ENCODE measurements at places on chromosomes 1 and 21.

- no peak for DNase-seq
These were observed 29.9 kb upstream of the EXO1 start for GRCh38 chr1:241817956-241818612.

DNA sequence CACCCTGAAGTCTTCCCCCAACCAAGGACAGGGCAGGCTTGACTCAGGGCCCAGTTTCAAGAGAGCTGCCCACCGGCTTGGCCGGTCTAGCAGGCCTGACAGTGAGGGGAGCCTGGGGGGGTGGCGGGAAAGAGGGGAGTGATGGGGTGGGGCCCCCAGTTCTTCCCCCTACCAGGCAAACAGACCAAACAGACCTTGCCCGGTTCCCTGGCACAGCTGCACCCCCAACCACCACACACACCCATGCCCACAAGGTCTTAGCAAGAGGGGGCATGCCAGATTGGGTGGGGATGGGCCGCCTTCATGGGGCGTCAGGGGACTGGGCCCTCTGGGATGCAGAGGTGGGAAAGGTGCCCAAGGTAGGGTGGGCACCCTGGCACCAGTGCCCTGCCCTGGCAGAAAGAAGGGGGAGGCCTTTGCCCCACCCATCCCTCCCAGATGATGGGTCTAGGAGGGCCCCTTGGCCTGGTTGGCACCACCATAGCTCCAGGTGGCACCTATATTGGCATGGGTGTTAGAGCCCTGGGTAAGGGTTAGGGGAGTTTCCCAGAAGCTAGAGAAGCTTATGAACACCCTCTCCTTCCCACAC lies 8.9 kb downstream of the ZBTB7B start:
- no peak for DNase-seq

GRCh38 chr1:41167667-41168066 lies 74.4 kb downstream of the SCMH1 start:
- no peak for DNase-seq

DNA sequence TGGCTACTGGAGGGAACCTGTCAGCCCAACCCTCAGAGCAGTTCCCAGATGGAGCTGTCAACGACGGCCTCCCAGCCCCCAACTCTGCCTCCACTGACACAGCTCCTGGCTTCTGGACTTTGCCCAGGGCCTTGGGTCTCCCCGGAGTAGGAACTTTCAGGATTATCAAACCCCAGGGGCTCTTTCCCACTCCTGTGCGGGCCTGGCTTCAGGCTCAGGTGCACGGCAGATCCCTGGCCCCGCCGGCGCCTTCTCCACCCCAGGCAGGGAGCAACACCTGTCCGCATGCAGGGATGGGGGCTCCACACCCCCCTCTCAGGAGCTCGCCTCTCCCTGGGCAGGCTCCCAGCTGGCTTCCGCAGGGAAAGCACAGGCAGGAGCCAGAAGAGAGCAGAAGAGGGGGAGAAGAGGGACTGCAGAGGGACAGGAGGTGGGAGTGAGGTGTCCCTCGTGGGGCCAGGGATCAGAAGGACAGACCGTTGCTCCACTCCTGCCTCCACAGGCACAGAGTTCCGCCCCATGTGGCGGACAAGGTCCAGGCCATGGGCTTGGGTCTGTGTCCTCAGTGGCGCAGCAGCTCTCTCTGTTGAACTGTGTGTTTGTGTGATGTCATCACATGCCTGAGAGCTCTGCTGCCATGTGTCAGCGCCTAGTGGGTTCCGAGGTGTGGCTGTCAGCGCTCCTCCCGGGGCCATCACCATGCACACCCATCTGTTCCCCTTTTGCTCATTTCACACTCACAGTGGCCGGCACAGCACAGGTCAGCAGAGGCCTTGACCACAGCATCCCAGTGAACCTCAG lies 107.7 kb downstream of the PDE9A start:
- no peak for DNase-seq

DNA sequence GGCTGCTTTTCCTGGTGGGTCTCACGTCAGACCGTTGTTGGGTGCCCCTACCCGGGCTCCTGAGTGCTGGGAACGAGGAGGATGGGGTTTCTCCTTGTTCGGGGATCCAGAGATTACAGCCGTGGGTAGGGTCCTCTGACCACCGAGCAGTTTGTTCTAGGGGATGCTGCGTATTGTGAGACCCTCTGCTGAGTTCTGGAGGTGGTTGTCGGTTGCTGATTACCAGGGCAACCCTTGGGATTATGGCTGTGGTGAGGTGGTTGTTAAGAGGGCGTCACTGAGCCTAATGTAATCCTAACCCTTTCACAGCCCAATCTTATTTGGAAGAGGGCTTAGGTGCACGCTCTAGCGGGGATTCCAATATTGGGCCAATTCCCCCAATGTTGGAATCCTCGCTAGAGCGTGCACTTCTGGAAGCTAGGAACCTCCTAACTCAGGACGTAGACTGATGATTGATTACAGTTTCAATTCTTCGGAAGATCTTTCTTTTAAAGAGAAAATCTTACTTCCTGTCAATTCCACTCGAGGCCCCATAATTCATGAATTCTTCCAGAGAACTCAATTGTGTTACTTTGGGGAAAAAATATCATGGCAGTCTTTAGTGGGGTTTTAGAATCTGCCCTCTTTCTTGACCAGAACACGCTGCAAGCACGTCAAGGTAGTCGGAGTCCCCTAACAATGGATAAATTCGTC lies 483 bp downstream of the TCEANC2 start:
- no peak for DNase-seq

DNA sequence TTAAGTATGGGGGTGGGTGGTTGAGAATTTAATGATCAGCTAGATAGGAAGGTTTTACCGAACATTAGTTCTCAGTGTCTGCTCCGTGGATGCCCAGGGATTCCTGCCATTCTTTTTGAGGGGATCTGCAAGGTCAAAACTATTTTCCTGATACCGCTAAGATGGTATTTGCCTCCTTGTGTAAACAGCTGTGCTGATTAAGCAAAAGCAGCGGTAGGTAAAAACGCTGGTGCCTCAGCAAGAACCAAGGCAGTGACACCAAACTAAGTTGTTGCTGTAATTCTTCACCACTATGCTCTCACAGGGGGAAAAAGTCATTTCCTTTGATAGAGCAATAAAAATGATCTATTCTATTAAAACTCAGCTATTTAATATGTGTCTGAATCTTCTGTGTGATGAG lies 229.0 kb downstream of the FMN2 start:
- DNase-seq: no peak

DNA sequence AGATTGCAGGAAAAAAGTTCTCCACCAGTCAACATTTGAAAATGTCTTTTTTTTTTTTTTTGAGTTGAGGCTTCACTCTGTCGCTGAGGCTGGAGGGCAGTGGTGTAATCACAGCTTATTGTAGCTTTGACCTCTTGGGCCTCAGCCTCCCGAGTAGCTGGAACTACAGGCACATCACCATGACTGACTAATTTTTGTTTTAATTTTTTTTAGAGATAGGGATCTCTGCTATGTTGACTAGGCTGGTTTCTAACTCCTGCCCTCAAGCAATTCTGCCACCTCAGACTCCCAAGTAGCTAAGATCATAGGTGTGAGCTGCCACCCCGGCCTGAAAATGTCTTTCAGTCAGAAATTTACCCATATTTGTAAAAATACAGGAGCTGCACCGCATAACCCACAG lies 30.6 kb upstream of the USP24 start:
- no peak for DNase-seq

GRCh38 chr1:57086154-57086553 lies 120.3 kb upstream of the C8B start:
- no peak for DNase-seq

DNA sequence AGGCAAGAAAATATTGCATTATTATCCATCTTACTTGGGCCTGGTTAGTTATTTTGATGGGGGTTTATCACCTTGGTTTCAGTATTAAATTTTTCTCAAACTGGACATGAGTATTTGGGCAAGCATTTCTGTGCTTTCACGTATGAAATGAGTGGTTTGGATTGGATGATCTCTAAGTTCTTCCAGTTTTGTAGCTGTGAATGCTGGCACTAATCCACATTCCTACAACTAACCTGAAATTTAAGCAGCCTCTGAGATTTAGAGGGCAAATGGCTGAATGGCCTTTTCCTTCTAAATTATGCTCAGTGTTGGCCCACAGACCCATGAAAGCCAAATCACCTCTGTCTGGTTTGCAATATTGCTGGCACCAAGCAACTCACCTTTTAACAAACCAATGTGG lies 475.0 kb upstream of the B3GALT2 start:
- DNase-seq: no peak

- DNase-seq: no peak
These were observed 10.4 kb downstream of the WRAP73 start for GRCh38 chr1:3639397-3639911.

DNA sequence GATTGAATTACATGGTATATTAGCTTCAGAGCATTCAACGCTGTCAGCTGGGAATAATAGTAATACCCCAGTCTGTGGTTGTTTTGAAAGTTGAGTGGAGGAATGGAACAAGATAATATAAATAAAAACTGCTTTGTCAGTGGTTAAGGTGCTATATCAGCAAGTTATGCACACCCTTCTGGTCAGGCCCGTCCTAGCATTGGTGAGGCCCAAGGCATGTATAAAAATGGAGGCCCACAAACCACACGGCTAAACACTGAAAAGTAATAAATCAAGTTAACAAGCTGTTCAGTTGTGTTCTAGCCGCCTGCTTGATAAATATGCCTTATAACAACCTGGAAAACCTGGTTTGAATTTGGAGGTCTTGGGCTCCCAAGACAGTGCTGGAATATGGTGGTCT lies 77.4 kb downstream of the PSMG1 start:
- DNase-seq: no peak

- DNase-seq: no peak
These were observed 206.3 kb upstream of the SAMSN1 start for GRCh38 chr21:14752345-14752909.

DNA sequence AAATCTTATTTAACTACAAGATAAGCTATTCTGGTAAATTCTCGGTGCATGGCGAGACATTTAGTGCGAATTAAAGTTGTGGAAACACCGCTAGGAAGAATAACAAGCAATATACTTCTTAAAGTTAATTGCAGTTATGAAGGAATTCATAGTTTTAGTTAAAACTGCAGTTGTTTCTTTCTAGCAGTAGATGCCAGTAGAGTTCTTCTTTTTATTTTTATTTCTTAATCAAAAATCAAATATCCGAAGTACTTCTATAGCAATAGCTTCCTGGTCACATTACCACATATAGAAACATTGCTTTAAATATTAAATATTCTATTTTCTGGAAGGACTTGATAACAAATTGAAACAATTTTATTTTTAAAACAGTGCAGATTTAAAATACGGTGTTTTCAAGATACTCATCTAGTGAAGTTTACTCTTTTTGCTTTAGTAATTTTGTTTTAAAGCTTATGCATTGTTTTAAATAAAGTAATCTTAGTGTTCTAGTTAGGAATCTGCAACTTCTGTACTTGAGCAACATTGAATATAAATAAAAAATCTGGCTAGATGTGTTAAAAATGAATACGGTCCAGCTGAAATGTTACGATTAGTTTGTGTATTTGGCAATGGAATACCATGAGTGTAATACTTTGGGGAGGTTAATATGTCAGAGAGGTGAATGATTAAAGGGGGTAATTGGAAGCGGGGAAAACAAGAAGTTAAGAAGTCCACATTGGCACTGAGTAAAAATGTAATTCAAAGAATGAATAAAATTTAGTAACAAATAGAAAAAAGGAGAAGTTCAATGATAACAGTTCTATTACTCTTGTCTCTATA lies 2.7 kb upstream of the PRKACB start:
- DNase-seq: no peak

GRCh38 chr1:228919914-228920313 lies 184.6 kb downstream of the RHOU start:
- no peak for DNase-seq

- DNase-seq: no peak
These were observed 68.5 kb upstream of the GADD45A start for GRCh38 chr1:67616394-67616985.

- no peak for DNase-seq
These were observed 138.4 kb downstream of the ADSS2 start for GRCh38 chr1:244313346-244313745.

DNA sequence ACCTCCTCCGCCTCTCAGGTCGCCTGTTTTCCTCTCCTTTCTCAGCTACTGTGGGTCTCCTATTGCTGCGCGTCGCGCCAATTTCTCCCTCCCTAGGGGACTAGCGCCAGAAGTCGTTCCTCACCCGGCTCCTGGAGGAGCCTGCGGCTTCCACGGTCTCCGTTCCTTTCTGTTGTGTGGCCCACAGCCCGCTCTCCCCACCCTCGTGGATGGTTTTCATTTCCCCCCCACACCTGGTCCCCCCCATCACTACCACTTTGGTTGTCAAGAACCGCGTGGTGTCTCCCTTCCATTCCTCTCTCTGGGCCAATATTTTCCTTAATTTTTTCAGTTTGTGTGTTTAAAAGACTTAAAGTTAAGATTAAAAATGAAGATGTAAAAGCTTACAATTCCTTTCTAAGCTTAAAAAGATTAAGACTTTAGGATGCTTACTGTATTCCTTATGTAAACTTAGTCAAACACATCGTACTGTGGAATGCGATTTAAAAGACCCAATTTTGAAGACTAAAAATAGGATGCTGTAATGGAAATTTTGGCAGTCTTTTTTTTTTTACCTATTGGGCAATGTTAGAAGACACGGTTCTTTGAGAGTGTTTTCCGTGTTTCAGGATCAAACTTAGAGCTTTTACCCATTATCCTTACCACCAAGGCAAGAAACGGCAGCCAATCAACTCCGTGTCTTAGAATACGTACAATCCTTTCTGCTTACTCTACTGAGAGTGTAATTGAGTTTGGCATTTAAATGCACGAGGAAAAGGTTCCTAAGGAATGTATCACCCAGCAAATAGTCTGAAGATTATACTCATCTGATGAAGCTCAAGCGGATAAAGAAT lies 773 bp downstream of the CNST start:
- no peak for DNase-seq

GRCh38 chr1:150066328-150066727 lies 1.2 kb upstream of the VPS45 start:
- DNase-seq: no peak

DNA sequence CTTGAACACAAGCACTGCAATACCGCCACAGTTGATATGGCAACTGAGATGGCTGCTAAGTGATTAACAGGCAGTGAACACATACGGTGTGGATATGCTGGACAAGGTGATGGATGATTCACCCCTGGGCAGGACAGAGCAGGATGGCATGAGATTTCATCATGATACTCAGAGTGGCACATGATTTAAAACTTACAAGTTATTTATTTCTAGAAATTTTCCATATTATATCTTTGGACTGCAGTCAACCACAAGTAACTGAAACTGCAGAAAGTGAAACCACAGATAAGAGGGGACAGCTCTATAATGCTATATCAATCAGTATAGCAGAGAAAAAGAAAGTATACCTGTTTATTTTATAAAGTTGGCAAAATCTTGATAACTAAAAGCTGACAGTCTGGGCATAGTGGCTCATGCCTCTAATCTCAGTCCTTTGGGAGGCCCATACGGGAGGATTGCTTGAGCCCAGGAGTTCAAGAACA lies 47.9 kb downstream of the PHACTR4 start:
- DNase-seq: no peak

DNA sequence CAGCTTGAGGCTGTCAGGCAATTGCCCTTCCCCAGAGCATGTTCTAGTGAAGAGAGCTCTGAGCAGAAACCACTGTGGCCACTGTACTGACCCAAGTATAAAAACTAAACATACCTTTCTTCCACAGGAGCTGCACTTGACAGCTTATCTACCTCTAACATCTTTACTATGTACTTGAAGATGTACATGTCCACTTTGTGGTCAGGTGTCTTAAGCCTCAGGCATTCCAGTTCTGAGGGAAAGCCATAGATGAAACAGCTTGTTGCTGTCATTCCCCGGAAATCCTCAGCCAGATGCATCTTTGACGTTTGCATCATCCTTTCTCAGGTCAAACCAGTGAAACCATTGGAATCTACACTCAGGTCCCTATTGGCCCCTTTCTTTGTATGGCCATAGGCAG lies 70.4 kb downstream of the CHRM3 start:
- no peak for DNase-seq

- no peak for DNase-seq
These were observed 116.4 kb downstream of the USH2A start for GRCh38 chr1:216306830-216307229.
